ENCODE measurements at places on chromosomes 1 and 21. TPM values are rescaled to one million over a fixed set of nuclear protein-coding genes. Genes with fewer than 3 reads are reported as not detected.

PCNX2 gene
- 3.9 TPM for polyA plus RNA-seq

- DNase-seq = no peak
Measured at GRCh38 chr1:171254859-171255258, 6.6 kb downstream of the FMO1 start.

DNA sequence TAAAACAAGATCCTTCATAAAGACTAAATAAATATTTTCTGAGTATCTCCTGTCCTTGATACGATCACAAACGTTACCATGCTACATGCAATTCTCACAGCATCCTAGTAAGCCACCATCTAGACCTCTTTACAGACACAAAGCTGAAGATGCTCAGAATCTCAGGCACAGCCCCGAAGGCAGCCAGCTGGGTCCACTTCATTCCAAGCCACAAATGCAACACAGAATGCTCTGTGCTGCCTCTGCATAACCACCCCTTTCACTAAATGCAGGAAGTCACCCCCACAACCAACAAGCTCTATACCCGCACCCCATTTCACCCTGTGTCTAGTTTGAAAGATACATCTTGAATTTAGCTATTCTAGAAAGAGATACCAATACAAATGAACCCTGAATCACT lies 12.9 kb downstream of the RCAN1 start:
- DNase-seq = no peak

- DNase-seq = no peak
Measured at GRCh38 chr1:208205216-208206013, 38.8 kb downstream of the PLXNA2 start.

DNA sequence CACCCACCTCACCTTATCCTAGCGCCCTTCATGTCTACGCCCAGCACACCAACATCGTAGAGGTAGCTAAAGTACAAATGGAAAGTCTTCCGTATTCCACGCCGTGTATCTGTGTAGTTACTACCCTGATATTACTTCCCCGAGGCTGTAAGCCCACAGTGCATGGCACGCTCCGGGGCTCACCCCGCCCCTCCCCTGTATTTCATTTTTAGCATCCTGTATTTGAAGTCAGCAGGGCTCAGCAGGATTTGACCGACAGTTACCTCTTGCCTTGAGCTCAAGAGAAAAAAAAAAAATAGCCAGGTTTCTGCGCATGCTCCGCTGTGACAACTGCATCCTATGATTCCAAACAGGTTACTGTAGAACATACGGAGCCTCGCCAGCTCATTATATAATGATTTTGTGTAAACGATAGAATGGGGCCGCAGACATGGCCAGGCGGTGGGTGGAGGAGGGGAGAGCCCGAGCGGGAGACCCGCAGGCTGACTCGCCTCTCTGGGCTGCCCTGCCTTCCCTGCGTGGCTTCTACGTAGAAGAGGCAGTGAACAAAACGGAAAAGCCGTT lies 1.3 kb downstream of the ABCG1 start:
- peak; percentile 92 for DNase-seq

TPTE gene
- not detected for polyA plus RNA-seq

- no peak for DNase-seq
Measured at GRCh38 chr1:17451731-17452130, 12.3 kb upstream of the RCC2 start.

GRCh38 chr1:213124590-213124989 lies 73.5 kb downstream of the RPS6KC1 start:
- DNase-seq = no peak

- peak; percentile 18 for DNase-seq
Measured at GRCh38 chr1:156198831-156199349, 5.0 kb downstream of the SLC25A44 start.

SNX7 gene
- polyA plus RNA-seq = 30.0 TPM

- no peak for DNase-seq
Measured at GRCh38 chr21:45579383-45580180, 37.3 kb upstream of the SLC19A1 start.

GRCh38 chr1:103084181-103084580 lies 24.1 kb downstream of the COL11A1 start:
- no peak for DNase-seq

SPRR2F gene
- 26.1 TPM for polyA plus RNA-seq

DNA sequence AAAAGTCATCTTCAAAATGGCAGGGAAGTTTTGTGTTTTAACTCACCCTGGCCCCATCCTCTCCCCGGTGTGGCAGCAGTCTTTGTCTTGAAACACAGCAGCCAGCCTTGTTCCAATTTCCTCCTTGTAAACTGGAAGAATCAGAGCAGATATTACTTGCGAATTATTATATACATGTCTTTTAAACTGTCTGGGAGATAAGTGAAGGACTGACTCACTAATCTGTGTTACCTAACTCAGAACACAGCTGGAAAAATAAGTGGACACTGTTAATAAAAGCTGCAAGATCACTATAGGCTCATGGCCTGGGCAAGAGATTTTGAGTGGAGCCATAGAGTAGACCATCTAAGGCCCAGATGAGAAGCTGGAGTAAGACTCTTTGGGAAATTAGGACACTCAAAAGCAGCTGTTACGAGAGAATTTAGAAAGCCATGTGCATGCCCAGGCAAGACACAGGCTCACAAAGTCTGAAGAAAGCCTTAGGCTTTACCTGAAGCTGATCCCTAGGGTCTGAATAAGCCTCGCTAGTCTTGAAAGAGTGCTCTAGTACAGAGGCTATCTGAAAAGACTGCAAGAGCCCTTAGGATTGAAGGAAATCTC lies 233.0 kb upstream of the RAB4A start:
- DNase-seq = no peak

- DNase-seq = peak; percentile 7
Measured at GRCh38 chr1:234971586-234972297, 156.9 kb downstream of the TOMM20 start.

- no peak for DNase-seq
Measured at GRCh38 chr1:69693921-69694675, 126.4 kb downstream of the LRRC7 start.

- DNase-seq = no peak
Measured at GRCh38 chr1:36284061-36284460, 22.1 kb upstream of the SH3D21 start.

DNA sequence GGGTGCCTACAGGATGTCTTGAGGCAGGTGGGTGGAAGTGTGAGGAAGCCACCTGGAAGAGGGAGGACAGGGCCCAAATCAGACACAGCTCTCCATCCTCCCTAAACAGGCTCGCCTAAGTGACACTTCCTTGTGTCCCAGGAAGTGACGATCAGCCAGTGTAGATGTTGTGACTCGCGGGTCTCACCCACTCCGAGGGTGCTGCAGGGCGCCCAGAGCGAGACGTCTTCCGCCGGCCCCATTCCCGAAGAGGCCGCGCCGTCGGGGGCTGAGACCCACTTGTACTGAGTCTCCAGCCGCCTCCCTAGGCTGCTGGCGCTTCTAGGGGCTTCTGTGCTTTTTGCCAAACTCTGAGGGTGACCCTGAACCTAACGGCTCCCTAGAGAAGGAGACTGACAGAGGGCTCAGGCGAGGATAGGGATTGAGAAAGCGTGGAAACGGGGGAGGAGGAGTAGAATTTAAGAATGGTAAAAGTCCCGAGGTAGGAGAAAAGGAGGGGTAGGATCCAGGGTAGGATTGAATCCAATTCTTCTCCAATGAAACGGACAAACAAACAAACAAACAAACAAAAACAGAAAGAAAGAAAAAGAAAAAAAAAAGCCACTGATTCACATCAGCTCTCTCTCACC lies 543 bp upstream of the MARK1 start:
- peak; percentile 28 for DNase-seq

HUNK gene
- 10.8 TPM for polyA plus RNA-seq

NUP210L gene
- polyA plus RNA-seq = not detected

All from hepatocyte (in vitro differentiated cells).